ENCODE measurements at places on chromosomes 16 and 17.

- no peak for DNase-seq
Observed at GRCh38 chr16:75323933-75324332, 72.5 kb upstream of the BCAR1 start.

DNA sequence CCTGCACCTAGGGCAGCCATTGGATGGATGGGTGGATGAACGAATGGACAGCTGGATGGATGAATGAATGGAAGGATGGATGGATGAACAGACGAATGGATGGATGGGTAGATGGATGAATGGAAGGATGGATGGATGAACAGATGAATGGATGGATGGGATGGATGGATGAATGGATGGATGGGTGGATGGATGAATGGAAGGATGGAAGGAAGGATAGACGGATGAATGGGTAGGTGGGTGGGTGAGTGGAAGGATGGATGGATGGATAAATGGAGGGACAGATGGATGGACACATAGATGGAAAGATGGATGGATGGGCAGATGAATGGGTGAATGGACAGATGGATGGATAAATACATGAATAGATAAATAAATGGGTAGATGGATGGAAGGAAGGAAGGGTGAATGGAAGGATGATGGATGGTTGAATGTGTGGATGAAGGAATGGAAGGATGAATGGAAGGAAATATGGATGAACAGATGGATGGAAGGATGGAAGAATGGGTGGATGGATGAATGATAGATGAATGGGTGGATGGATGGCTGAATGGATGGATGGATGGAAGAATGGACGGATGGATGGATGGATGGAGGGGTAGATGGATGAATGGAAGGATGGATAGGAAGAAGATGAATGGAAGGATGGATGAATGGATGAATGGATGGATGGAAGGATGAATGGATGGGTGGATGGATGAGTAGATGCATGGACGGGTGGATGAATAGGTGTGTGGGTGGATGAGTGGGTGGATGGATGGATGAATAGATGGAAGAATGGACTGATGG lies 15.4 kb downstream of the SRL start:
- DNase-seq = no peak

- DNase-seq = peak; percentile 82
Observed at GRCh38 chr17:2054512-2055291, at the start of gene HIC1. Gene HIC1 (plus strand): TSS chr17:2055103. CDS start chr17:2056691, 1,588 bp downstream.

DNA sequence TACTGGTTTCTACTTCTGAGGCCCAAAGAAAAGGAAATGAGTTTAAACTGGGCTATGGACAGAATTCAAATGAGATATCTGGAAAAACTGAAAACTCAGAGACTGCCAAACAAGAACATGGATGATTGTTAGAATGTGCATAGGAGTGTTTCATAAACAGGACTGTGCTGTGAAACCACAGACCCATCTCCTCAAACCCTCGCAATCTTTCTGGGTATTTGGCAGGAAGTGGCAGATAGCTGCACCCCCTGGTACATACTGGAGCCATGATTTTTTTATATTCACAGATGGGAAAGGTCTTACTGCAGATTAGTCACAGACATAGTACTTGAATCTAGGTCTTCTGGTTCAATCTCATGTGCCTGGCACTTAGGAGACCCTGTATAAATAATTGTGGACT lies 145.0 kb downstream of the CCDC182 start:
- DNase-seq = no peak

DNA sequence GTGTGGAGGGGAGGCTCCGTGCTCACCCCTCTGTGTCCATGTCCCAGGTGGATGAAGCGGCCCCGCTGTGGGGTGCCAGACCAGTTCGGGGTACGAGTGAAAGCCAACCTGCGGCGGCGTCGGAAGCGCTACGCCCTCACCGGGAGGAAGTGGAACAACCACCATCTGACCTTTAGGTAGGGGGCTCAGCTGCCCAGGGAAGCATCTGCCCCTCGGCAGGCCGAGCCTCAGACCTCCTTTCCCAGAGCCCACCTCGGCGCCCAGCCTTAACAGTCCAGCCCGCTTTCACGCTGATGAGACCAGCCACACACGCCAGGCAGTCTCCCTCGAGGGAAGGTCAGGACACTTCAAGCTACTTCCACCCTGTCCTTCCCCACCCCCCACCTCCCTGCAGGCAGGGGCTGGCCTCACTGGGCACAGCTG lies 12.7 kb downstream of the MMP15 start:
- DNase-seq = no peak

GRCh38 chr16:55563797-55564196 lies 2.7 kb upstream of the CAPNS2 start:
- no peak for DNase-seq

DNA sequence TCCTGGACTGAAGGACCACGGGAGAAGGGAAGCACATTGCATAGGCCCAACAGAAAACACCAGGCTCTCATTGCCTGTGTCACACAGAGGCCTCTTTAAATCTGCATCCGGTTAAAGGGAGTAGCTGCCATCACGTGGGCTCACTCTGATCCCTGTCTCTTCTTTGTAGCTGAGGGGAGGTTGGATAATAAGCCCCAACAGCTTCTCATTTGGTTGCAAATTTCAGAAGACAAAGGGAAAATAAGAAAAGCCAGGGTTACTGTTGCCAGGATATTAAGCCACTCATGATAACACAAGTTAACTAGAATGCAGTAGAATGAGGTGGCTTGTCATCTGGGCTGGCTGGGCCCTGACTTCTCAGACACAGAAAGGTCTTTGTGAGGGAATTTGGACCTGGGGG lies 325.1 kb upstream of the ERCC4 start:
- no peak for DNase-seq

DNA sequence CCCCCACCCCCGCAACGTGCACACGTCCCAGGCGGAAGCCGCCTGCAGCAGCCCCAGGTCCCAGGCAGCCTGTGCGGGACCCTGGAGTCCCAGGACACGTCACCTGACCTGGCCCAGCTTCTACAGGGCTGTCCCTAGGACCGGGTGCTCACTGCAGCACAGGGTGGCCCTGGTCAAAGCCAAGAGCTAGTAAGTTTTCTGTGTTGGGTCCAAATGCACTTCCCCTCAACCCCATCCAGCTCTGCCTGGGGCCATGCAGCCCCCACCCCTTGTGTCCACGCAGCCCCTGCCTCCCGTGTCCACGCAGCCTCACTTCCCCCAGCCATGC lies 22.1 kb upstream of the PVALEF start:
- DNase-seq = no peak

- DNase-seq = peak; percentile 39
Observed at GRCh38 chr17:27810211-27810901, 10.0 kb upstream of the NOS2 start.

- DNase-seq = no peak
Observed at GRCh38 chr16:56600398-56600999, 7.9 kb upstream of the MT2A start.

GRCh38 chr17:60902399-60902798 lies 224.7 kb downstream of the BCAS3 start:
- DNase-seq = no peak

DNA sequence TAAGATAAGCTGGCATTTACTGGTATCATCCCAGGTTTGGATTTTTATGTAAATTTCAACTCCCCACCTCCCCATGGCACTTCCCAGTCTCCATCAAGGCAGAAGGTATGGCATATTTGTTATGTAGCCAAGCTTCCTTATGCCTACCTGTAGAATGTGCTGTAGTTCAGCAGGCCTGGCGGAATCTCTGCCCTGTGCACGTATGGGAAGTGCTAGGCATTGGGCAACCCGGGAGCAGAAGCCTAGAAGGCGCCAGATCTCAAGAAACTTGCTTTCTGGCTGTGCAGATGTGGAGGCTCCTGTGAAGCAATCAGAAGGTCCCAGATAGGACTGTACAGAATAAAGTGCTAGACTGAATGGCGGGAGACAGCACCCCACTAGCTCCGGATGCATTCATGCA lies 64.7 kb downstream of the SNX20 start:
- DNase-seq = no peak

DNA sequence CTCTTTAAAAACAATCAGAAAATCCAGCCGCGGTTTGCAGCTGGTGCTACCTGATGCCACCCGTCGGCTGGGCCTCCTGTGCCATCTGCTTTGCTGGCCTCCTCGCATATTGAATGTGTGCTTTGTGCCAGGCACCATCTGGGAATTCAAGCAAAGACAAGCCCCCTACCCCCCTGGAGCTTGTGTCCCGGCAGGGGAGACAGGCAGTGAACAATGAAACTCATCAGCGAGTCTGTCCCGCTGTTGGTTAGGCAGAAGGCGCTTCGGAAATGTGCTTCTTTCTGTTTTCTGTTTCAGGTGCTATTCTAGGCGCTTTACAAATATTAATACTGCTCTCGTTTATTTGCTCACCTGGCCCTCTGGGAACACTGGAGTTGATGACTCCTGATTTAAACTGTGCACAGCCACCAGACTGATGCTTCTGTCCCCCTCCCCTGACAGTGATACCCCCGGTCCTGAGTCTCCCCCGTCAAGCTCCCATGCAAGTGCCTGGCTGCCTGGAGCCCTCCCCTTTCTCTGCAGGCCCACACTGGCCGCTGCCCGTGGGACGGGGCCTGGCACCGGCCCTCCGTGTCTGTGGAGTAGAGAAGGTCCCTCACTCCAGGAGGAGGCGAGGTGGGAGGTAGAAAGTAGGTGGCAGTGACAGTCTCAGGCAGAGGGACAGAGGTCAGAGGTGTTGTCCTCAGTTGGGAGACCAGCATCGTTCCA lies 126.1 kb upstream of the PLCG2 start:
- DNase-seq = peak; percentile 45

DNA sequence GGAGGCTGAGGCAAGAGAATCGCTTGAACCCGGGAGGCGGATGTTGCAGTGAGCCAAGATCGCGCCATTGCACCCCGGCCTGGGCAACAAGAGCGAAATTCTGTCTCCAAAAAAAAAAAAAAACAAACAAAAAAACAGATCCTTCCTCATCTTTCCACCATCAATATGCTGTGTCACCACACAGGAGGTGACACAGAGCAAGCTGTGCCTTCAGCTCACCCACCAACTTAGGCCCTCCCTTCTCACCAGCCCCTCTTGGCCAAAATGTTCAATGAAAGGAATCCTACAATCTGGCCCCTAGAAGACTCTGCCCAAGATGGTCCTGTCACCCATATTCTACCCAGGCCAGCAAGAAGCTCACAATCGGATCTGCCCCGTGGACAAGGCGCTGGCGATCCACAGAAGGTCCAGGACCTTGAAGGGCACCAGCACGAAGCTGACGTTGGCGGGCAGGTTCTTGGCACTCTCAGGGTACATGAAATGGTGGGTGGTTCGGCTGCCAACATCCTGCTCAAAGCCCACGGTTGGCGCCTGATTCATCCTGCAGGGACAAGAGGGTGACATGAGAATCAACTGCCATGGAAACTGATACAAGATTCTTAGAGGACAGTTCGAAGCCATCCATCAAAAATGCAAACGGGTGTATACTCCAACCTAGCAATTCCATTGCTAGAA lies 41.4 kb downstream of the DDX19A start:
- no peak for DNase-seq

GRCh38 chr16:2090777-2091546 lies 43.2 kb downstream of the TSC2 start:
- DNase-seq = no peak

DNA sequence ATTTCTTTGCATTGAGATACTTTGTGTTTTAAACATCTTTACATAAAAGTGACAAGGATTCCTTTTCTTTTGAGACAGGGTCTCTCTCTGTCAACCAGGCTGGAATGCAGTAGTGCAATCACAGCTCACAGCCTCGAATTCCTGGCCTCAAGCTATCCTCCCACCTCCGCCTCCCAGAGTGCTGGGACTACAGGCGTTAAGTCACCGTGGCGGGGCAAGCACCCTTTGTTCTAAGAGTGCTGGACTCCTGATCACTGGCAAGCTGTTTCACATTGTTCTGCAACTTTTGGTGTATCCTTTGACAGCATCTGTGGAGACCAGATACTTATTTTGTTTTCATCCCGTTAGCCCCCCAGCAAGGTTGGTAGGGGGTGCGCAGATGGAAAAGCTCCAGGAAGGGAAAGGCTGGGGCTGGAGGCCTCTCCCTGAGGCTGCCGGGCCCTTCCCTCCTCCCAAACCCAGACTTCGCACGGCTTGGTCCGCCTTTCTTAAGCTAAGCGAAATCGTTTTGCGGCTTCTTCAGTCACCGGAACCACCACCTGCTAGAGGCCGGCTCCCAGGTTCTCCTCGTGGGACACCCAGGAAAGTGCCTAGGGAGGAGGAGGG lies 1.1 kb downstream of the ST6GALNAC2 start:
- no peak for DNase-seq

- DNase-seq = no peak
Observed at GRCh38 chr17:35546487-35546886, 9.0 kb upstream of the SLFN12L start.

DNA sequence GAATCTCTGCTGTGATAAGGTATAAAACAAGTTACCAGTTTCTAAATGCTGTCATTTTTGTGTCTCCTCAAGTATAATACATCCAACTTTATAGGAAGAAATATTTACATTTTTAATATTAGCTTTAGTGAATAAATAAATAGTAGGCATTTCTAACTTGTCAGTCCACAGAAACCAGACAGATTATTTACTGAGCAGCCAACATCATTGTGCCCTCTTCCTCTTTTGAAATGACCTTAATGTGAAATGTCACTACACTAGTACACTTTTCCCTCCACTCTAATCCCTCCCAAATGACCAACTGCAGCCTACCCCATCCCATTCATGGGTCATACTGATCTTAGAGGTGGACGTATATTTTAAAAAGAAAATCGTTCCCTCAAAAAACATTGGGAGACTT lies 9.2 kb downstream of the STXBP4 start:
- no peak for DNase-seq

- DNase-seq = no peak
Observed at GRCh38 chr17:78130437-78131101, at the start of gene TMC8. Gene TMC8 (plus strand): TSS chr17:78130771. CDS start chr17:78131589, 818 bp downstream.

- no peak for DNase-seq
Observed at GRCh38 chr17:27382025-27382424, 74.2 kb upstream of the KSR1 start.

- DNase-seq = peak; percentile 59
Observed at GRCh38 chr17:63442549-63443035, 3.5 kb downstream of the CYB561 start.

DNA sequence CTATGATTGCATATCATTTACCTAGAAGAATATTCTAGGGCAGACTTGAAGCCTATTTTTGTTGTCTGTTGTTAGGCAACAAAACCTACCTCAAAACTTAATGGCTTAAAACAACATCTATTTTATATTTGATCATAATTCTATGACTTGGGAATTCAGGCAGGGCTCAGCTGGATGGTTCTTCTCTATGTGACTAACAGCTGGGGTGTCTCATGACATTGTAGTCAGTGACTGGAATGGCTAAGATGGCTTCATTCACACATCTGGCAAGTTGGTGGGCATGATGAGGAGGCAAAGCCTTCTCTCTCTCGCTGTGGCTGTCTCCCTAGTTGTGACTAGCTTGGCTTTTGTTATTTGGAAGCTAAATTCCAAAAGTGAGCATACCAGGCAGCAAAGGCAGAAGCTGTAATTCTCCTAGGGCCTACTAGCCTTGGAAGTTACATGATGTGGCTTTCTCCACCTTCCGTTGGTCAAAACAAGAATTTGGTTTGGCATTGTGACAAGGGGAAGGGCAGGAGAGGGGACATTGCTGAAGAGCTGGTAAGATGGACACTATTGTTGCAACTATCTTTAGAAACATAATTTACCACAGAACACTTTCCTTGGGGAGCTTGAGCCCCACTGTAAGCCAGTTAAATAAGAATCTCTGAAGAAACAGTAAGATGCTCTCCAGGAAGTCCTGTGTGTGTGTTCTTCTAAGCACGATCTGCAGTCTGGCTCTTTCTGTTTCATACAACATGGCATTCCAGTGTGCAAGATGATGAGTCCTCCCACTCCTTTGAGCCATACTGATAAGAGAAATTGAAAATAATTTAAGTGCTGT lies 39.4 kb downstream of the ZNRF1 start:
- DNase-seq = no peak

- no peak for DNase-seq
Observed at GRCh38 chr16:9971907-9972306, 210.3 kb downstream of the GRIN2A start.

- DNase-seq = no peak
Observed at GRCh38 chr16:53841884-53842283, 137.9 kb downstream of the FTO start.

All from GM12891 (cell line).